ENCODE measurements at places on chromosomes 7 and 10.

DNA sequence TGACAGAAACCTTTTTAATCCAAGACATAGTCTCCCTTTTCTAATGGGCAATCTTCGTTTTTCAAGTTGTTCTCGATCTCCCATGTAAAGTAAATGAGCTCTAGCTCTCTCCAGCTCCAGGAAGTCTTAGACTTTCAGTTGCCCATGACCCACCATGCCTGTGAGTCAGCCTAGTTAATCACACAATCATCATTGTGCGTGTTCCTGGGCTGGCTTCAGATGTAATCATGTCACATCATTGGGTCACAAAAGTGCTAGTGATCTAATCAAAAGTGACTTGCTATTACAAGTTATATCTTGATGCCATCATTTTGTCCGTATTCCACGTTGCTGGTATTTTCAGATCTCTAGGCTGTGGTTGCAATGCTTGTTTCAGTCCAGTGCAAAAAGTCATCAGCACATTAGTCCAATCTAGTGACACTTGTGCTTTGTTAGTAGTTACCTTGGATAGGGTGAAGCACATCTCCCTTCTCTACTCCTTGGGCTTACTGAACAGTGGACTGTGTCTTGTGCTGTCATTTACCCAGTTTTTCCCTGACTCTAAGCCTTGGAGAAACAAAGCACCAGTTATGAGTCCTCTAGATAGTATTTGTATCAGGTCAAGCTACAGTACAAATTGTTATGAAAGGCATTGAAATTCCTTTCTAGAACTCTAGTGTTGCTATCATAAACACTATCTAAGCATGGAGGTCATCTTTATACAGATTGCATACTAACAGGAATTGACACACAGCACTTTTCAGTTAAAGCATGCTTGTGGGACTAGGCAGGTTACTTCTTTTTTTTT is 316.6 kb downstream of the GFRA1 start:
- no peak for DNase-seq

DNA sequence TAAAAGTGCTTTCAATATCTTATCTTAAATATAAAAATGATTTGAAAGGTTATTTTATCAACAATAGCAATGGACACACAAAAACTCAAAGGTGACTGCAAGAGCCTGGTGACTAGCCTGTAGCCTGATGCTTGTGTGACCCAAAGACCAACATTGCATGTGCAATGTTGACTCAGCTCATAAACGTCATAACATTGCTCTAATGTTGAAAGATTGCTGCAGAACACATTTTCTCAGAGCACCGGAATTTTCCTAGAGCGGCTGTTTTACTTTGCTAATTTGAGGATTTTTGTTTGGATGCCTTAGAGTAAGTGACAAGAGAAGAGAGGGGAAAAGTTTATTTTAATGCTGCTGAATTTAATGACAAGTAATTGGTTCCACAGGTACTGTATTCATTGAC is 107.1 kb downstream of the RAB18 start:
- no peak for DNase-seq

DNA sequence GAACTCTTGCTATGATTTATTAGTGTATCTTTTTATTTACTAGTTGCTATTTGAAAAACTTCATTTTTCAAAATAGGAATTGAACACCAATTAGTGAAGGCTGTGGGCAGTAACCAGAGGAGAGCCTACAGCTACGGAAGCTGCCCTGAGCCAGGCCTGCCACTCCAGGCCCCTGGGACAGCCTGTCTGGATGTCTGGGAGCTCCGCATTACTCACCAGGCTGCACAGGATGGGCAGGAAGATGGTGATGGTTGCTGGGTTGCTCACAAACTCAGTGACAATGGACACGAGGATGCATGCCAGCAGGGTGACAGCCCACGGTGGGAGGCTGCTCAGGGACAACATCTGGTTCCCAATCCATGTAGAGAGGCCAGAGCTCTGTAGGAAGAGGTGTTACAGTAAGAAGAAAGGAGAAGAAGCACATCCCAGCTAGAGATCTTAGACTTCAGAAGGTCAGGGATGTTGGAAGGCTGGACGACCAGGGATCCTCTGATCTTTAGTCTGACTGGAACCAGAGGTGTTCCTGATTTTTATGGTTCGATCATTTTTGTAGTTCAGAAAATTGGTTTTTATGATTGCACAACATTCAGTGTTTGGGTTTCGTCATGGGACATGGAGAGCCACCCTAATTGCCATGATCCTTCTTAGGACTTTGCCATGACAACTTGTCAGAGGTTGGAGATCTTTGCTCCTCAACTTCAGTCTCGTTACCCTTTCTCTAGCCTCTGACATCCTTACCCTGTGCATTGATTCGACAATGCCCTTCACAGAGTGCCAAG is 23.2 kb downstream of the STMP1 start:
- DNase-seq = no peak

DNA sequence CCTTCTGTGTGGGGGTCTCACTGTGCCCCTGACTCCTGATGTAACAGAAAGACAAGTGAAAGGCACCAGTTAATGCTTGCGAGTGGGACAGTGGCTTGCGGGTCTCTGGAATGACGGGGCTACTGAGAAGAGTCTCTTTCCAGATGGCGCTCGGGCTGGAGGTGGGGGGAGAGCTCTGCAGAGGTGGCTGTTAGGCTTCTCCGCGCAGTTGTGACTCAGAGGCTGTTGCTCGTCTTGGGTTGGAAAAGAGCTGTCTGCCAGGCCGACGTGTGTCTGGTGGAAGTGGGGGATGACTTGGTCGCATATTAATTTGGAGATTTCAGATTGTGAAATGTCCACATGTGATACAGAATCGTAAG is 27.9 kb upstream of the SH2B2 start:
- no peak for DNase-seq

All from T1000 (cell line).